NCI-H2081 treated with DMSO at 0.1 percent for 48 hours (cell line): ENCODE measurements at places on chromosomes 5 and 9.

DNA sequence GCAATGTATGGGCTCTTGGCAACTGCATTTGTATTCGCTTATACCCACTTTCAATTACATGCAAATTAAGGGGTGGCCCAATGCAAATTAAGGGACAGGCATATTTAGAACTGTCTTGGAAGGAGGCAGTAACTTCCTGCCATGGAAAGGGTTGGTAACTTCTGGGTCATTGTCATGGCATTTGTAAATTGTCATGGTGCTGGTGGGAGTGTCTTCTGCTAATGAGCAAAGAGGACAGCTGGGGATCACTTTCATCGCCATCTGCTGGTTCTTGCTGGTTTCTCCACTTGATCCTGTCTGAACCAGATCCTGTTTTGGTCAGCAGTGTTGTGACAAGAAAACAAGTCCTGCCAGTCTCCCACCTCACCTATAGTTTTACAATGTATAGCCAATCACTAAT, 23.3 kb upstream of the UGT3A2 start:
- no peak for DNase-seq

DNA sequence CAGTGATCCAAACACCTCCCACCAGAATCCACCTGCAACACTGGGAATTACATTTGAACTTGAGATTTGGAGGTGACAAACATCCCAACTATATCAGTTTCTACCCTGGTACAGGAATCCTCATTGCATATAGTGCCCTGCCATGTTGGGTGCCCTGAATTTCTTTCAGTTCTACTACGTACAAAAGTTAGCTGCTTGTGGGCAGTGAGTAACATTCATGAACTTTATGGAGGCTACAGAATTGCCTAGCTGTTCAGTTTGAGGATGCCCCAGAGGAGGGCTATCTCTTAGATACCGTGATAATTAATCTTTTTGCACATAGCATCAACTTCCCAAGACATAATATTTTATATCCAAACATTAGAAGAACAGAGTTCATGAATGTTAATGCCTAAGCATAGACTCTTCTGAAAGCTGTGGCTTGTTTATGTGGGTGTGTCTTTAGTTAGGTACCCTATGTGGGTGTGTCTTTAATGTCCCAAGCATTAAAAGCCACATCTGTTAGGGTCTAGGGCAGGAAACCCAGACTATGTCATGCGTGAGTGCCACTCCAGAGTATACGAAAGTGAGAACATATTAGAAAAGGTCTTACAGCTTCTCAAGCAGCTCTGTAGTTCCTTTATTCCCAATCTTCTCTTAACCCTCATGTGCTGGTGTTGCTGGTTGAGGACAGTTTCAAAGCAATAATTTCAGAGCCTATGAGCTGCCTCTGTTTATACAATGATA, 47.0 kb upstream of the CHD1 start:
- DNase-seq: no peak

- no peak for DNase-seq
These were observed 18.4 kb upstream of the EGFL7 start for GRCh38 chr9:136644343-136644592.

DNA sequence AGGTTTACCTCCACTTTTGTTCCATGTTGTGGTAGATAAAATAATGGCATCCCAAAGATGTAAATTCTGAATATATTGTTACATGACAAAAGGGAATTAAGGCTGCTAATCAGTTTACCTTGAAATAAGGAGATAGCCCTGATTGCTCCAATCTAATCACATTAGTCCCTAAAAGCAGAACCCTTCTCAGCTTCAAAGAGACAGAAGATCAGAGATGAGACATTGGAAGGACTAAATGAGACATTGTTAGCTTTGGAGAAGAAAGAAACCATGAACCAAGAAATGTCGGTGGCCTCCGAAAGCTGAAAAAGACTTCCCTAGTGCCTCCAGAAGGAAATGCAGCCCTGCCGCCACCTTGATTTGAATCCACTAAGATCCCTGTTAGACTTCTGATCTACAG, 82.8 kb upstream of the PARP8 start:
- no peak for DNase-seq

DNA sequence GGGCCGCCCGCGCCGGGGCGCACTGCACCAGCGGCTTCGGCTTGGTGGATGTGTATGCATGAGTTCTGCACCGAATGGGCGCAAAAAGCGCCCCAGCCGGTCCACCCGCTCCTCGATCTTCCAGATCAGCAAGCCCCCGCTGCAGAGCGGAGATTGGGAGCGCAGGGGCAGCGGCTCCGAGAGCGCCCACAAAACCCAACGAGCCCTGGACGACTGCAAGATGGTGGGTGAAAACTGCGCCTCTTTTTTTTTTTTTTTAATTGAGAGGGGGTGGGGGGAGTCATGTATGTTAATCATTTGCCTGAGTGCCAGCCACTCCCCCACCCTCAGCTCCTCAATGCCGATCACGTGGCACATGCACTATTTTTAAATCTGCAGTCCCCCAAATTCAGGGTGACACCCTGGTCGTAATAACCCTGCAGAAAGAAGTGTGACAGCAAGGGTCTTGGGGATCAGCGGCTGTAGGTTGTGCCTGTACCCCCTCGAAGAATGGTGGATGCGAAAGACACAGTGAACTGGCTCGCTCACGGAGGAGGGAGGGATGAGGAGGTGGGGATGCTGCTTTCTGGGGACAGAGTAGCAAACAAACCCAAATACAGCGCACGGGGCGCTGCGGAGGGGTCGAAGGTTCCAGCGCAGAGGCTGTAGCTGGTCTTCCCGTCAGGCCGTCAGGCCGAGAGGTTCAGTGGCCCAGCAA, 900 bp downstream of the RGS7BP start:
- no peak for DNase-seq

GRCh38 chr9:18910916-18911315, 122.1 kb downstream of the SAXO1 start:
- no peak for DNase-seq

- no peak for DNase-seq
These were observed 472.8 kb downstream of the DMRTA1 start for GRCh38 chr9:22919423-22919822.

DNA sequence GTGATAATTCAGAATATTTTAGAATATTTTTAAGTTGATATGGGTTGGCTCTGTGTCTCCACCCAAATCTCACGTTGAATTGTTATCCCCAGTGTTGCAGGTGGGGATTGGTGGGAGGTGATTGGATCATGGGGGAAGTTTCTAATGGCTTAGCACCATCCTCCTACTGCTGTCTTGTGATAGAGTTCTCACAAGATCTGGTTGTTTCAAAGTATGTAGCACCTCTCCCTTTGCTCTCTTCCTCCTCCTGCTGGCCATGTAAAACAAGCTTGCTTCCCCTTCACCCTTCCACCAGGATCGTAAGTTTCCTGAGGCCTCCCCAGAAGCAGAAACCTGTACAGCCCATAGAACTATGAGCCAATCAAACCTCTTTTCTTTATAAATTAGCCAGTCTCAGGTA, 214.6 kb upstream of the C9orf72 start:
- DNase-seq: no peak

DNA sequence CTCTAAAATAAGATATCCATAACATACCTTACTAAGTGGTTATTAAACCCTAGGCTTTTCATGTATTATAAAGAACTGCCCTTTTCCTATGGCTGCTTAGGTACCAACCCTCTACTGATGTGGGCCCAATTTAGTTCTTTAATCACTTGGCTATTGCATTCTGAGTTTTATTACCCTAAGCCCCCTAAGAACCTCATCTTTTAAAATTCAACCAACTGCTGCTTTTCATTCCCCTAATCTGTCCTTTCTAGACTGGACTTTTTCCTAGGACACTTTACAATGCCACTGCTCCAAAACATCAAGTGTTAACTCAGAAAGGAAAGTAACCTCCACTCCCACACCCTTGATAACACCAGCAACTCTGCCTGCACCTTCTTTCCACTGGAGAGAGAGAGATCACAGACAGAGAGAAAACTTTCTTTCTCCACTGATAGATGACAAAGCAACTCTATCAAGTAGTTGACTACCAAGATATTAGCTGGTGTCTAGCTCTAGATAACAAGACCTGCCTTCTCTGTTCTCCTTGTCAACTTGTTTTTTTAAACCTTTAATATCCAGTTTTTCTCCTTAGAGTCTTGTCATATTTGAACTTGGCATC, 27.3 kb downstream of the ELL2 start:
- DNase-seq: no peak
